ENCODE measurements at places on chromosomes 16 and 17.

- DNase-seq: no peak
Measured at GRCh38 chr16:58882292-58882691, 148.2 kb upstream of the GOT2 start.

DNA sequence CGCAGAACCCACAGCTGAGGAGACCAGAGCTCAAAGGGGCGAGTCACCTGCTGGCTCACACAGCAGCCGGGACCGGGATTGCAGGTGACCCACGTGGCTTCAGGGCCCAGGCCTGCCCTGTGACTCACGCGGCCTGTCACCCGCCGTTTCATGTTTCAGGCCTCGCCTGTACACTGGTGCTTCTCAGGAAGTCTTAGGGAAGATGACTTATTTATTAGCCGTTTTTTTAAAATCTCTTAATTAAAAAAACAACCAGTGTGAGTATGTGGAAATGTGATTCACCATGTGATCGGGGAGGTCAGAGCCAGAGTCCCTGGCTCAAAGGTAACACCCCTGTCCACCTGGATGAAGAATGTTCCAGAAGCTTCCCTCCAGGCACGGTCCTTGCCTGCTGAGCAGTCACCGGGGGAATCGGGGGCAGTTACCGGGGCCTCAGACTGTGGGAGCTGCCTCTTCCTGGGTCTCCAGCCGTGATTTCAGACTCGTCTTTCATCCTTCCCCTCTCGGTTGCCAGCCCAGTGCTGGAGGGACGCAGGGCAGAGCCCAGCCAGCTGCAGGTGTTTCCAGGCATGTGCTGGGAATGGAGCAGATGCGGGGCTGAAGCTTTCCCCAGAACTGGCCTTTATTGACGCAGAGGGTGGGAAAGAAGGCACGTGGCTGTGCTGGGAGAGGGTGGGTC, 49.3 kb downstream of the CMIP start:
- peak; percentile 50 for DNase-seq

DNA sequence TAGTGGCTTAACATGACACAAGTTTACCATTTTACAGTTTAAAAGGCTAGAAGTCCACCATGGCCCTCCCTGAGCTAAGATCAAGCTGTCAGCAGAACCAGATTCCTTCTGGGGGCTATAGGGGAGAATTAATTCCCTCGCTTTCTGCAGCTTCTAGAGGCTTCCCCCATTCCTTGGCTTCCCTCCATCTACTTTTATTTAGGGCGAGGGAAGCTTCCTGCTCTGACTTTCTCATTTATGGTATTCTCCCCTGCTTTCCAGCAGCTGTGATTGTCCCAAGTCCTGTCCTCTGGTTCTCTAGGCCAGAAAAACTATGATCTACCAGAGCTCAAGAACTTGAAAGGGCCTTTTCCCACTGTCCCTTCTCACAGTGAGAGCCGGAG, 4.3 kb downstream of the CETP start:
- no peak for DNase-seq

DNA sequence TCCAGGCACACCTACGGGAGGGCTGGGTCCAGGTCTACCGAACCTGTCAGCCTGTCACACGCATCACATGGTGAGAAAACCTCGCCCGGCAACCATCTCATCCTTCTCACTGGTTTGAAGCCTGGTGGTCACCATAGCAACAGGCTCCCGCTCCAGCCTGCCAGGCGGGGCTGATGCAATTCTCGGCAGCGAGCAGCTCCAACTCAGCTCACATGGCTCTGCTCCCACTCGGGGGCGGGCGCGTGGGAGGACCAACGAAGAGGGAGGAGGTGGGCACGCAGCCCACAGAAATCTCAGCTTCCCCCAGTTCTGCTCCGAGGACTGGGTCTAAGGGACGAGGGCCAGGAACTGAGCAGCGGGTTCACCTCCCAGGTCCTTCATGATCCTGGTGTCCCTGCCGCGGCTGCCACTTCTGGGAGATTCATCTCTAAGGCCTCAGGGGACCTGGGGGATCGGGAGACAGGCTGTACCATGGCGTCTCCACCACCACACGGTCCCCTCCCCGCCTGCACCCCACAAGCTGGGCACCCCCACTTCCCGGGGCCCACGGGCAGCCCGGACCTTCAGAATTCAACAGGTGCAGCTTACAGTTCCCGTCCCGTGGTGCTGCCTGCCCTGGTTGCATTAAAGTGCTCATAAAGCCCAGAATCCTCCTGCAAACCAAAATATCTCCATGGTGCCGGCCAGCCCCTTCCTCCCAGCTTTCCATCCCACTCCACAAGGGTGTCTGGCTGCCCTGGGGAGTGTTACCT, 25.8 kb downstream of the ABR start:
- DNase-seq: peak; percentile 84

- peak; percentile 44 for DNase-seq
Measured at GRCh38 chr16:28317040-28317880, 24.9 kb downstream of the SBK1 start.

DNA sequence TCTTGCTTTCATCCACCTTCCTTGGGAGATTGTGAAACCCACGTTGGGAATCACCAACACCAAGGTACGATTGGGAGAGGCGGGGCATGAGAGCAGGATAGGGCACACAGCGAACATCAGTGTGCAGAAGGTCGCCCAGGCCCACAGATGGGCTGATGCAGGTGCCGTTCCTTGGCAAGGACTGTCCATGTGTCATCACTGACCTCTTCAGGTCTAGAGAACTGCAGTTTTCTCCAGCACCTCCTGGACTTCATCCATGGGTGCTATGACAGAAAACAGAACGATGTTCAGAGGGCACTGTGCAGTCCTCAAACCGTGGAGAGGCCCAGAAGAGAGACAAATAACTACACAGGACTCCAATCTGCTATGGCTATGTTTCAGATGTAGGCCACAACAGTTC, 23.9 kb upstream of the TAT start:
- DNase-seq: no peak

- DNase-seq: no peak
Measured at GRCh38 chr16:83971165-83972130, 3.4 kb downstream of the NECAB2 start.

DNA sequence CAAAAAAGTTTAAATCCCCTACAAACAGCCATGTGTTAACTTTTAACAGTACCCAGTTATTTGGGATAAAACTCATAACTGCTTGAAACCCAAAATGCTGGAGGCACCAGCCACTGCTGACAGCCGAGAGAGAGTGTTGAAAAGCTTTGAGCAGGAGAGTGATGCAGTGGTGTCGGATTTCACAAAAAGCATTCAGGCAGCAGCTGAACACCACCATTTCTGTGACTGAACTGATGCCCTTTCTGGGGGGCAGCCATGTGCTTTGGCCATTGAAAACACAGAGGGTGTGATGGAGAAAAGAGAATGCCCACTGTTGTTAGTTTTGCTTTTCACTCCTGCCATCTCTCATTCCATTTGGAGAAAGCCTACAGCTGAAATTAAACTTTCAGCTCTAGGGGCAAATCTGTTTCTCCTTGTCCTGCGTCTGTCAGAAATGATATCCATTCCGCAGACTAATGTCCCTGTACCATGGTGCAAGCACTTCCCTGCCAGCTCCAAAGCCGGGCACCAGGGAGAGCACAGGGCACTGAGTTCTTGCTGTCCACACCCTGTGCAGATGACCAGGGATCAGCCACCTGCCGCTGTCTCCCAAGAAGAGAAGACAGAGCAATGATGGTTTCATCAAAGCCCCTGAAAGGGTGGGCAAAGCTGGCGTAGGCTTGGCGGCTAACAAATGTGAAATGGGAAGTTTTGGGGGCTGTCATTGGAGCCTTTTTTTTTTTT, 16.6 kb upstream of the MLYCD start:
- no peak for DNase-seq
